ENCODE measurements at places on chromosomes 3 and 15. TPM values are rescaled to one million over a fixed set of nuclear protein-coding genes. Genes with fewer than 3 reads are reported as not detected.

- DNase-seq = no peak
Observed at GRCh38 chr3:31277582-31277981, 255.1 kb upstream of the STT3B start.

SNX1 gene
- total RNA-seq = 141 TPM

AHSG gene
- not detected for total RNA-seq

DNA sequence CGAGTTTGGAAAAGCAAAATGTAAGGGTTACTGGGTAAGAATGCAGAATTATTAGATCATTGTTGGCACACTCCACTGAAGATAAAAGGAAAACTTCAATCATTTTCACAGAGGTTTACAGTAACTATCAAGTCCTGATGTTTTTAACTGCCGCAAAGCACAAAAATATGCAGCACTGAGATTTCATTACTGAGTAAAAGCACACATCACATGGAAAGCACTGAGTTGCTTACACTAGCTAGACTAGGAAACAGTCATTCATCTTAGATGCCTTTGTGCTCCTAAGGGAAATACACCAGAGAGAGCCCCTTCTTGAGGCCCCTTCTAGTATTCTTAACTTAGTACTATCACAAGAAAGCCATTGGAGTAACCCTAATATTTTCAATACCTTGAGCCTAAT lies 11.8 kb upstream of the P2RY1 start:
- DNase-seq = no peak

GOLGA6L24 gene
- not detected for total RNA-seq

RBP2 gene
- total RNA-seq = not detected

DNA sequence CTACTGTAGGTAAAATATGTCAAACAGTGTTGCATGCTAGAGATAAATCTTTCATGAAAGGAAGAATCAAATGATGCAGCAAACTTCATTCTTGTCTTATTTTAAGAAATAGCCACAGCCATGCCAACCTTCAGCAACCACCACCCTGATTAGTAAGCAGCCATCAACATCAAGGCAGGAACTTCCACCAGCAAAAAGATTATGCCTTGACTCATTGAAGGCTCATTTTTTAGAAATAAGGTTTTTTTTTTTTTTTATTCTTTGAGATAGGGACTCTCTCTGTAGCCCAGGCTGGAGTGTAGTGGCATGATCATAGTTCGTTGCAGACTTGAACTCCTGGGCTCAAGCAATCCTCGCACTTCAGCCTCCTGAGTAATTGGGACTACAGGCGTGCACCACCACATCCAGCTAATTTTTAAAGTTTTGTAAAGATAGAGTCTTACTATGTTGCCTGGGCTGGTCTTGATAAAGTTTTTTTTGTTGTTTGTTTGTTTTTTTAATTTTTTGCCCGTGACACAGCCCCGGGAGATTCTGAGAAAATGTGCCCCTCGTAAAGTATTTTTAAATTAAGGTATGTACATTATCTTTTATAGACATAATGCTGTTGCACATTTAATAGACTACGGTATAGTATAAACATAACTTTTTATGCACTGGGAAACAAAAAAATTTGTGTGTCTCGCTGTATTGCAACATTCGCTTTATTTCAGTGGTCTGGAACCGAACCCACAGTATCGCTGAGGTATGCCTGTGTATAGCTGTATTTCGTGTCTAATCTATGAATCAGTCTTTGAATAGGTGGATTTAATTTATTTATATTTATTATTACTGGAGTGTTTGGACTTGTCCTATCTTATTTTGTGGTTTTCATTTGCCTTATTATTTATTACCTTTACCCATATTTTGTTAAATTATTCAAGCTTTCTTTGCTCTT lies 23.3 kb downstream of the SNRK start:
- no peak for DNase-seq

PTX3 gene
- 5.8 TPM for total RNA-seq

GRCh38 chr3:116848248-116848829 lies 138.8 kb downstream of the TUSC7 start:
- no peak for DNase-seq

DNA sequence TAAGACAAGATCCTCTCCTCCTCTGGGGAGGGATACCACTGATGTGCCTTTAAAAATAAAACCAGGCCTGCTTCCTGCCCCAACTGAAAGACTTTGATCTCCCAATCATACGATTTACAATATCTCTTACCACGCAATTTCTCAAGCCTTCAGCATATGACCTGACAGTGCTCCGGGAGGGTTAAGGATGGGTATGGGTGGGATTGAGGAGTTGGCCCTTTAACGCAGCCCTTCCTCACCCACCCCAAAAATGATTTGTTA lies 67.4 kb downstream of the LRIG1 start:
- DNase-seq = no peak

DNASE1L3 gene
- 1.3 TPM for total RNA-seq

- DNase-seq = no peak
Observed at GRCh38 chr3:64368257-64369020, 143.2 kb upstream of the PRICKLE2 start.

DNA sequence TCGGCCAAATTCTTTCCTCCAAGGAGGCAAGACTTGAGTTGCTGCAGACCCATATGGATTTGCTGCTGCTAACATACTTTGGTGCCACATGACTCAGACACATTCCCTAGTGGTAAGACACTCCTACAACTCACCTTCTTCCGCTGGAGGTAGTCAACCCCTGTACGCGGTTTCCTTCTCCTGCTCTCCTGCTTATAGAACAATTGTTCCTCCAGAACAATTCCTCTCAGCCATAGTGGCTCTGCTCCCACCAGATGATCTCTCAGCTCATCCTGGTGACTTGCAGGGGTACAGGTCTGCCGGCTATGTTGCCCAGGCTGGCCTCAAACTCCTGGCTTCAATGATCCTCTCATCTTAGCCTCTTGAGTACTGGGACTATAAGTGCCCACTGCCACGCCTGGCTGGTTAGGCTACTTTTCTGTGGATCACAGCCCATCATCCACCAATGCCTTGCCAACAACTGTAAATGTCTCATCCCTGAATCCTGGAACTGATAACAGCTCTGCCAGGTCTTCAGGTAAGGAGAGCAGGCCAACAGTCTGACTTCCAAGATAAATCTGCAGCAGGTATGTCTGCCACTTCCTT lies 2.4 kb upstream of the CXCR6 start:
- no peak for DNase-seq

DNA sequence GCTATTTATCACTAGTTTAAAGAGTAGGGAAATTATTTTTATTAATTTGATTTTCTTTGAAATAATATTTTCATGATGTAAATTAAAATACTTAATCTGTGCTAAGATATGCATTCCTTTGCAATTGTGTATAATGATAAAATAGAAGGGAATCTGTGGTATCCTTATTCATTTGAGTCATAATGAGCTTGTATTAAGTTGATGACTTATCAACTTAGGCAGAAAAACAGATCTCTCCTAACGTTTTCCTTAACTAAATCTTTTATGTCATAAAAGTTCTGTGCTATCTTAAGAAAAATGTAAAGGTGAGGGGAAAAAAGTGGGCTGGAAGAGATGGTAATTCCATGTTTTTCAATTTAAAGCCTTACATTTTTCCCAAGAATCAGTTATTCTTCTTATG lies 1.9 kb downstream of the FGF7 start:
- DNase-seq = no peak

GRCh38 chr15:78024883-78025282 lies 52.6 kb downstream of the TBC1D2B start:
- no peak for DNase-seq

DNA sequence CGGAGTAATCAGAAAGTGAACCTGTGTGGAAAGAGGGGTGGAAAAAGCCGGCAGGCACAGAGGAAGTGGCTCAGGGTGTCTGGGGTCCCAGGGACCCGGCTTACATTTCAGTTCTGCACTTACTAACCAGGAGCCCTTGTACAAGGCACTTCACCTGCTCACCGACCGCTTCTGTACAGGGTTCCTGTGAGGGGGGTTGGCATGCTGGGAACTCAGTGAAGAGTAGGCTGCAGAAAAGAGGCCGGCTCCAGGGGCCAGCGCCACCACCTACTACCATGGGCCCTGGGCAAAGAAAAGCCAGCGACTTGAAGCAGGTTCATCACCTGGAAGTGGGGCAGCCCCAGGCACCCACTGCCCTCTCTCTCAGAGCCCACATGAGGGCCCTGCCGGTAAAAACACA lies 6.2 kb downstream of the STIMATE start:
- no peak for DNase-seq

DNA sequence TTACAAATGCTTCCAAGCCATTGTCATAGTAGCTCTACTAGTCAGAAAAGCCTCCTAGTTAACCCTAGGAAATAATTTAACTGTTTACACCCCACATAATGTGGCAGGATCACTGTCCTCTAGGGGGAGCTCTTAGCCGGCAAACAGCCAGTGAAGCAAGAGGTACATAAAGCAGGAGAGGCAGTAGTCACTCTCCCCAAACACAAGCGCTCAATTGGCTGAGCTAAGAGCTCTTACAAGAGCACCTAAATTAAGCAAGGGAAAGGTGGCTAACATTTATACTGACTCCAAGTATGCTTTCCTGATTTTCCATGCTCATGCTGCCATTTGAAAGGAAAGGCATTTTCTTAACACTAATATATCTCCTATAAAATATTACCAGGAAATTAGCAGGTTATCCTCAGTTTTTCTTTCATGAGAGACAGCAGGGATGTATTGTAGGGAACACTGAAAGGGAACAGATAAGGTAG lies 37.6 kb downstream of the NCEH1 start:
- DNase-seq = peak; percentile 68

DNA sequence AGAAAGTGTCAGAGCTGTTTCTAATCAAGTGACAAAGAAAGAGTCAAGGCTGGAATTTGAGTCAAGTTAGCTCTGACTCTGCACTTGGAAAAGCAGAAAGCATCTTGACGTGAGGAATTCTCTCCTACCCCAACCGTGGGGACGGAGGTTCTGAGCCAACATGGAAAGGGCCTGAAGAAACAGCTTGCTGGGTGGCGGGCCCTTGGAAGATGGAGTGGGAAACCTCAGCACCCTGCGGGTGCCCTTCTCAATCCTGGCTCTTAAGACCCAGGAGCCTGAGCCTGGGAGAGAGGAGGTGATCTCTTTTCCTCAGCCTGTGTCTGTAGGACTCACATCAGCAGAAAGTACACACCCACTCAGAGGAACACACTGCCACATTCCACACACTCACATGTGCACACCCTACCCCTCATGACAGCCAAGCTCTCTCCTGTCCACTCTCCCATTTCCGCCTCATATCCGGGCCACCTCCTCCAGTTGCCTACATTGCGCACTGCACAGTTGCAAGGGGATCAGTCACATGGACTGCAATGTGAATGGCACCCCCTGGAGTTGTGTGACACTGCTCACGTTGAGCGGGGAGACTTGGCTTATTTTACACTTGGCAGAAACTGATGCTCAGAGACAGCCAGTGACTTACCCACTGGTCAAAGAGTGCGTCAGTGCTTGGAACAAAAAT lies 101.5 kb upstream of the SLC6A6 start:
- no peak for DNase-seq

- DNase-seq = no peak
Observed at GRCh38 chr15:73570355-73571032, 62.7 kb downstream of the NPTN start.

Measured in natural killer cell (primary cell).